GM18507 (cell line): ENCODE measurements at places on chromosomes 11 and 22.

DNA sequence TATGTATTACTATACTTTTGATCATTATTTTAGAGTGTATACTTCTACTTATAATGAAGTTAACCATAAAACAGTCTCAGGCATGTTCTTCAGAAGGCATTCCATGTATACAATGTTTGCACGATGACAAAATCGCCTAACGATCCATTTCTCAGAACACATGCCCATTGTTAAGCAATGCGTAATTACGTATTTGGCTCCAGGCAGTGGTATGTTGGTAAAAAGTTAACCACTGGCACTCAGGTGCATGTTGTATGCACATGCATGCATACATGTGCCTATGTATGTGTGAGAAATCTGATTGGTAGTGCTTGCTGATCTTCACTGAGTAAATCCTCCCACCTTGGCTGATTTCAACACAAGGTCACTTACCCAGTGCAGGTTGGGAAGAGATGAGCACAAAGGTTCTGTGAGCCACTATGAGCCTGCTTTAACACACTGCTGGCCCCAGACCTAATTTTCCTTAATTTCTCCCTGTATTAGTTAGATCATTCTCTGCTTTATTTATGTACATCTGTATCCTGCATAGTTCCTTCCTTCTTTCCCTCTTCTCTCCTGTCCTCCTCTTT lies 164.6 kb downstream of the ARHGAP42 start:
- DNase-seq: no peak

DNA sequence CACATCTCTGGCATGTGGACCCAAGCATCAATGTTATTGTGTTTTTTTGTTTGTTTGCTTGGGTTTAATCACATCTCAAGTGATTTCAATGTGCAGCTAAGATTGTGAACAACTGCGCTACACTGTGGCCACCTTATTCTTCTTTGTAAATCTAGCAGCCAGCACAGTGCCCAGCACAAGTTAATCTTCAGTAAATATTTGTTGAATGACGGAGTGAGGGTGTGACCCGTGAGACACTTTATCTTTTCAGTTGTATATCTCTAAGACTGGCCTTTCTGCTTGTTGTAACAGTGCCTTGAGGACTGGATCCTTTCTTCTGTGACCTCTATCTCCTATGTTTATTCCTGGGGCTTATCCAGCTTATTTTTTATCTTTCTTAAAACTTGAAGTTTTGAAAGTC lies 21.4 kb upstream of the AMOTL1 start:
- DNase-seq: no peak

- no peak for DNase-seq
These were observed 94.3 kb downstream of the SLC17A6 start for GRCh38 chr11:22432291-22433093.

DNA sequence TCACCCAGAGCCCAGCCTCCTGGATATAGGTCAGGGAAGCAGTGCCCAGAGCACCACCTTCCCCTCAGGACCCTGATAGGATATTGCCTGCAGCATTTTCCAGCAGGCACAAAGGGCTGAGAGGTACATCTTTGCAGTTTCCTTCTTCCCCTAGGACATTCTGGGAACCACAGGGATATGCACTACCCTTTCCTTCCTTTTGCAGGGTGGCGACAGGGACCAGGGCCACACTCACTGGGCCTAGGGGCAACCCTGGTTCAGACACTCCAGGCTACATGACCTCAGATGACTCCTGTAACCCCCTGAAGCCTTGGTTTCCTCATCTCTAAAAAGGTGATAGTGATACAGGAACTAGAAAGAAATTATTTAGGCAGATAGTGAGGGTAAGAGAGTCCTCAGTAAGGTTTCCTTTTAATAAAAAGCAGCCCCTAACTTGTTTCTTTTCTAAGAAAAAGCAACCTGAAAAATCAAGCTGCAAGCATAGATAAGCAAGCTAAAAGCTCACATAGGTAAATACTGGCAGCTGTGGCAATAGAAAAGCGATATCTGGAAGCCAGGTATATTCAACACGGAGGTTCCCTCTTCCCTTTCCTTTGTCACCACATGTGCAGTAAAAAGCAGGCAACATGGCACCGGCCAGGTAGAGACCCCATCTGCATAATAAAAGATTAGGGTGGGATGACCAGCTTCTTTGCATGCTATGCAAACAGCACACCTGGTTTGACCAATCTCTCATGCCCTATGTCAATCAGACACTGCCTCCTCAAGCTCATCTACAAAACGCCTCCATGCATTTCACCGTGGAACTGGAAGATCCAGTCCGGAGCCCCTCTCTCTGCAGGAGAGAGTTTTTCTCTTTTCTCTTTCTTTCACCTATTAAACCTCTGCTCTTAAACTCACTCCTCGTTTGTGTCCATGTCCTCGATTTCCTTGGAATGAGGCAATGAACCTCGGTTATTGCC lies 13.2 kb upstream of the MRGPRX2 start:
- no peak for DNase-seq

DNA sequence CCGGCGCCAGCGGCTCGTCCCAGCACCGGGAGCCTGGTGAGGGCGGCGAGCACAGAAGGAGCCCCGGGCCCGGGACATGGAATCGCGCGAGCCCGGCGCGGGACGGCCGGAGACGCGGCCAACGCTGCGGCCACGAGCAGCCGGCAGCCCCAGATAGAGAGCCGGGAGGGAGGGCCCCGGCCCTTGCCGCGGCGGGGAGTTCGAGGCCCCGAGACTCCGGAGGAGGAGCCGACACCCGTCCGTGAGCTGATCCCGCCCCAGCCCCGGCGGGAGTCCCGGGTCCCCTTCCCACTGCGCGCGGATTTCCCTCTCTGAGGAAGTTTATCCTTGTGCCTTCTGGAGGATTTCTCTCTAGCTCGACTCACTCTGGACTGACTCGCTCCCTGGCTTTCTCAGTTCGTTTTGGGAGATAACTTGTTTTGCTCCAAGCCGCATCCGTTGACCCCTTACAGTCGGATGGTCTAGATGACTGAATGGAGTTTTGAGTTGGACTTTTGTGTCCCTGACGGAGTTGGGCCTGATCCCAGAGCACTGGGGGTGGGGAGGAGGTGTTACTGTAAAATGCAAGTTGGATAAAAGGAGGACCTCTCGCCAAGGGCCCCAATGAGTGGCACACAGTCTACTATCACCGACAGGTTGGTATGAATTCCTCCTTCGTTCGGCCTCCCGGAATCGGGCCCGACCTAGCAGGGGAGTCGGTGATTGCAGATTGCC lies 585 bp downstream of the ARHGEF12 start:
- no peak for DNase-seq
